ENCODE measurements at places on chromosomes 16 and 17.

GRCh38 chr17:17963066-17963465 is 9.1 kb downstream of the TOM1L2 start:
- DNase-seq = no peak

DNA sequence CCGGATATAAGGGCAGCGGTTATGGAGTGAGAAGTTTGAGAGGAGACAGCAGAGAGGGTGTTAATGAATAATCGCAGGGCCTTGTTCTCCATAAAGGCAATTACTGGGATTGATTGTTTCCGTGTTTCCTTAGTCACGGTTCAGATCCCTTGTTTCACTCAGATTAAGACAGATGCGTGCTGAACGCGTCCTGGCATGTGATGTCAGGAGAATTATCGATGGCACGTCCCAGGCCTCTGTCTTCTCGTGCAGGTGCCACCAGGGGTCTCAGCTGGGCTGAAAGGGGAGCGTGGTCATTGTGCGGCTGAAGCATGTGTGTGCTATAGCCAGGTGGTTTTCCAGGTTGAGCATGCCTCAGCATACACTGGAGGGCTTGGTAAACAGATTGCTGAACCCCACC is 142.4 kb upstream of the NOL11 start:
- no peak for DNase-seq

DNA sequence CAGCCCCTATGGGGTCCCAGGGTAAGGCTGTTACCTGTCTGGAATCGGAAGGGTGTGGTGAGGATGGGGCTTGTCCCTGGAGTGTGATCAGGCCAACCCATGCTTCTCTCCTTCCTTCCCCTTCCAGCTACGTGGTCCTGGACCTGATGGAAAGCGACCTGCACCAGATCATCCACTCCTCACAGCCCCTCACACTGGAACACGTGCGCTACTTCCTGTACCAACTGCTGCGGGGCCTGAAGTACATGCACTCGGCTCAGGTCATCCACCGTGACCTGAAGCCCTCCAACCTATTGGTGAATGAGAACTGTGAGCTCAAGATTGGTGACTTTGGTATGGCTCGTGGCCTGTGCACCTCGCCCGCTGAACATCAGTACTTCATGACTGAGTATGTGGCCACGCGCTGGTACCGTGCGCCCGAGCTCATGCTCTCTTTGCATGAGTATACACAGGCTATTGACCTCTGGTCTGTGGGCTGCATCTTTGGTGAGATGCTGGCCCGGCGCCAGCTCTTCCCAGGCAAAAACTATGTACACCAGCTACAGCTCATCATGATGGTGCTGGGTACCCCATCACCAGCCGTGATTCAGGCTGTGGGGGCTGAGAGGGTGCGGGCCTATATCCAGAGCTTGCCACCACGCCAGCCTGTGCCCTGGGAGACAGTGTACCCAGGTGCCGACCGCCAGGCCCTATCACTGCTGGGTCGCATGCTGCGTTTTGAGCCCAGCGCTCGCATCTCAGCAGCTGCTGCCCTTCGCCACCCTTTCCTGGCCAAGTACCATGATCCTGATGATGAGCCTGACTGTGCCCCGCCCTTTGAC is 2.4 kb downstream of the MAPK7 start:
- no peak for DNase-seq

DNA sequence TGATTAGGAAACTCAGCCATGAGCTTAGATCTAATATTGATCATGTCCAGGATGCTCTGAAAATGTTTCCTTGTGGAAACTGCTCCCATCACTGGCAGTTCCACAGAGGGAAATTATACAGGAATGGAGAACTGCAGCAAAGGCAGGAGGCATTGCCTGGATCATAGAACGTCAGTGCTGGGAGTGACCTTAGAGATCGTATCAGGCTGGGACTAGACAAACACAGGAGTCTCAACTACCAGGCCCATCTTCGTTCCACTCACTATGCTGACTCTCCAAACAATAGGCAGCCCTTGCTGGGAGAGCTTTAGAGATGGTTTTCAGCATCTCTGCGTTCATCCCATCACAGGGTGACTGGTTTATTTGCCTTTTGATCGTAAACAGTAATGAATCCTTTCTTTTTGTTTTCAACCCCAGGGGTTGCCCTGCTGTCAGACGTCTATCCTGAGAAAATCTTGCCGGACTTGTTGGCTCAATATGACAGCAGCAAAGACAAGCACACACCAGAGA is 130.3 kb downstream of the TANGO6 start:
- no peak for DNase-seq

- DNase-seq = peak; percentile 55
Observed at GRCh38 chr17:37490022-37490587, 414 bp downstream of the DUSP14 start.

Data from central memory CD8-positive, alpha-beta T cell (primary cell).